ENCODE measurements at places on chromosomes 2 and 18.
A peak's percentile ranks its signal among the peaks of the same experiment; 100 is the strongest.

DNA sequence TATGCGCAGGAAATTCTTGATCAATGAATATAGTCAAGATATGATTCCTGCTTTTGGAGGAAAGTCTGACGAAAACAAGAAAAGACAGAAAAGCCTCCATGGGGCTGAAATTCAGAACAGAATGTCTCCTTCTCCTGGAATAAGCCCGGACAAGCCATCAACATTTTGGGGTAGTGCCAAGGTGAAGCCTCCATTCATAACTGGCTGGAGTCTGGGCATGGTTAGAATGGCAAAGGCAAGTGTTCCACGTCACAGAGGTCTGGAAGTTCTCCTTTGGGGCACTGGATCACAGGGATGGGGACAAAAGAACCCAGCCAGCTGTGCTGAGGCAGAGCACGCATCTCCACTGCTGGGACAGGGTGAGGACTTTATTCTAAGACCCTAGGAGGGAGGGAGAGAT lies 505.7 kb downstream of the CMPK2 start:
- DNase-seq = no peak

GRCh38 chr2:274503-274902 lies 9.8 kb downstream of the ACP1 start:
- no peak for DNase-seq

- DNase-seq = no peak
Observed at GRCh38 chr2:234308073-234308812, 188.6 kb downstream of the ARL4C start.

GRCh38 chr2:9640403-9641104 lies 9.8 kb upstream of the YWHAQ start:
- DNase-seq = no peak

GRCh38 chr2:170930131-170930990 lies 1.3 kb downstream of the GORASP2 start:
- DNase-seq = peak; percentile 74

DNA sequence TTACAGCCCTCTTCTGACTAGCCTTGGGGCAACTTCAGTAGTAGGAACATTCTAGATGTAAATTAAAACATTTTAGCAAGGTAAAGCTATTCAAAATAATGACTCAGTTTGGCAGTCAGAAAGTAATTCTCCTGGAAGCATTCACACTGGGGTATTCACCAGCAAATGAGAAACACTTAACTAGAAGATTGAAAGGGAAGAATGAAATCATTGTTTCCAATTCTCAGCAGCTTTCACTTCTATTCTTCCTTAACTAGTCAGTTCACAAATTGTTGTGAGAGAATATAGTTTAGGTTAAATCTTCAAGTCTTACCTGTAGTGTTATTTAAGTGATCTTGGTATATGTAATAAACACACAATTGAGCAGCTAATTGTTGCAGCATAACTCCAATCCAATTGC lies 1135.6 kb upstream of the FAM98A start:
- no peak for DNase-seq
